Mesothelial cell of epicardium (in vitro differentiated cells): ENCODE measurements at places on chromosomes 2 and 18.

GRCh38 chr2:133157141-133157540, 411.1 kb downstream of the NCKAP5 start:
- DNase-seq = no peak

- no peak for DNase-seq
These were observed 91.1 kb downstream of the CABLES1 start for GRCh38 chr18:23226391-23226790.

- no peak for DNase-seq
These were observed 62.3 kb downstream of the LRRTM4 start for GRCh38 chr2:77459840-77460239.

GRCh38 chr2:187078297-187078696, 229.3 kb upstream of the ZSWIM2 start:
- DNase-seq = no peak

- no peak for DNase-seq
These were observed 6.4 kb upstream of the PSD4 start for GRCh38 chr2:113167115-113167932.

GRCh38 chr2:148201075-148202004, 180.4 kb downstream of the MBD5 start:
- no peak for DNase-seq
